Right renal pelvis (tissue), 4 donors: ENCODE measurements at places on chromosomes 1 and 21. TPM values are rescaled to one million over a fixed set of nuclear protein-coding genes. Genes with fewer than 3 reads are reported as not detected.

GFI1 gene
- 0.21 TPM for polyA plus RNA-seq

LHX8 gene
- polyA plus RNA-seq = not detected

SEMA6C gene
- 24.3 TPM for polyA plus RNA-seq

POLR3GL gene
- polyA plus RNA-seq = 35.2 TPM

GREM2 gene
- 0.73 TPM for polyA plus RNA-seq

SNRNP40 gene
- 69.9 TPM for polyA plus RNA-seq

CR2 gene
- 1.2 TPM for polyA plus RNA-seq

OR2L13 gene
- 0.03 TPM for polyA plus RNA-seq

FRRS1 gene
- 9.0 TPM for polyA plus RNA-seq

CR1 gene
- 25.3 TPM for polyA plus RNA-seq

GPR161 gene
- 20.0 TPM for polyA plus RNA-seq
